ENCODE measurements at places on chromosomes 4 and X.

- DNase-seq: no peak
These were observed 14.0 kb upstream of the SPOCK3 start for GRCh38 chr4:167248271-167248670.

DNA sequence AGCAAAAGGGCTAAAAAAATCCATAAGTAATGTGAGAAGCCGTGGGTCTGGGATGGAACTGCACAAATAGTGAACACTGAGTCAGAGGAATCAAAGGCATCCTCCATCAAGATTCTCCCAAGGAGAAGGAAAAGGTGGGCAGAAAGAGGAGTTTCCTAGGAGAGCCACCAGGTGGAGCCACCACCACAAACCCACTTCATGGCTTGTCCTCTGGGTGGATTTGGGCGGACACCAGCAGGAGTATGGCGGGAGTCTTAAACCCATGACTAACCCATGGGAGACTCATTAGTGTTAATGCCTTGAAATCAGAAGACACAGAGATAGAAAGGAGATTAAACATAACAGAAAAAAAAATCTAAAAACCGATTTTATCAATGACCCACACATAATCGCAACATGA, 147.7 kb downstream of the SH3KBP1 start:
- DNase-seq: peak; percentile 70

DNA sequence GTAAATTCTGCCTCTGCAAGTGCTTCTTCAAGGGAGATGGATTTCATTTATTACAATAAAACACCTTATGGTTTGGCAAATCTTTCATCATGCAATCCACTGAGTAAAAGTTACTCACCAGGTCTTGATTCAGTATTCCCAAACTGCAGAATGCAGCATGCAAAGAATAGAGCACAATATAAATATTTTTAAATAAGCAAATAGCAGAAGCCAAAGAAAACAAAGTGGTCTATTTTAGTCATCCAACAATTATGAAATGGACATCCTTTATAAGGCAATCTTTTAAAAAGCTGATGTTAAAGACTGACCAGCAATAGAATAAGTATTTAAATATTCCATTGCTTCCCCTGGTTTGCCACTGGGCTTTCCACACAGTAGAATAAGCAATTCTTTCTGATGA, 59.5 kb downstream of the SLC39A8 start:
- peak; percentile 32 for DNase-seq

- no peak for DNase-seq
These were observed 135.2 kb downstream of the ADGRL3 start for GRCh38 chr4:61335241-61335763.

- no peak for DNase-seq
These were observed 5.9 kb downstream of the IRAK1 start for GRCh38 chrX:154013614-154014360.

DNA sequence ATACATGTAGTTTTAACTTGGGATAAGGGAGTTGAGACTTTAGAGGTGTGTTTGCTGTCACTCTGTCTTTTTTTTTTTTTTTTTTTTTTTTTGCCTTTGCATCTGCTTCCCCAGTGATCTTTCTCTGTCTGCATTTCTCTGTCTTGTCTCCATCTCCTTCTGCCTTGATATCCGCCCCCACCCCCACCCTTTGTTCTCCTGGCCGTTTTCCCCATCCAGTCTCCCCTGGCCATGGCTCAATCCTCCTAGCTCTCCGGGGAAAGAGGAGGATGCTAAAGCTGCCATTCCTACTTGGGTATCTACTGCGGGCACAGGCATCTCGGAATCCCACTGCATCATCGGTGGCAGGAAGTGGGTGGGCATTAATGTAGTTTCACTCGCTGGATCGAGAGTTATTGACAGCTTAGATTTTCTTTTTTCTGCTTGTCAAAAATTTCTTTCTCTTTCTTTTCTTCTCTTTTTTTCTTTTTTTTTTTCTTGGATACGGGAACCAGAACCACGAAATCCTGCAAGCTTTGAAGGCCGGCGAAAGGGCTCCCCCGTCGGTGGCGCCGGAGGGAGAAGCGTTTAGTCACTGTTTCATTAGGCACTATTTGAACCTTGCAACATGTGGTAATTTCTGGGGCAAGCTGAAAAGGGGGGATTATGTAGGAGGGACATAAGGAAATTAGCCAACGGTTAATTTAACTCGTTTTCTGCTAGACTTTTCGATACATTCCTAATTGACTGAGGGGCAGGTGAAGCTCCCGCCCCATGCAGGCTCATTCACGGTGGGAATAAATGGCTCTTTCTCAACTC, 8.2 kb downstream of the GSX2 start:
- DNase-seq: no peak

DNA sequence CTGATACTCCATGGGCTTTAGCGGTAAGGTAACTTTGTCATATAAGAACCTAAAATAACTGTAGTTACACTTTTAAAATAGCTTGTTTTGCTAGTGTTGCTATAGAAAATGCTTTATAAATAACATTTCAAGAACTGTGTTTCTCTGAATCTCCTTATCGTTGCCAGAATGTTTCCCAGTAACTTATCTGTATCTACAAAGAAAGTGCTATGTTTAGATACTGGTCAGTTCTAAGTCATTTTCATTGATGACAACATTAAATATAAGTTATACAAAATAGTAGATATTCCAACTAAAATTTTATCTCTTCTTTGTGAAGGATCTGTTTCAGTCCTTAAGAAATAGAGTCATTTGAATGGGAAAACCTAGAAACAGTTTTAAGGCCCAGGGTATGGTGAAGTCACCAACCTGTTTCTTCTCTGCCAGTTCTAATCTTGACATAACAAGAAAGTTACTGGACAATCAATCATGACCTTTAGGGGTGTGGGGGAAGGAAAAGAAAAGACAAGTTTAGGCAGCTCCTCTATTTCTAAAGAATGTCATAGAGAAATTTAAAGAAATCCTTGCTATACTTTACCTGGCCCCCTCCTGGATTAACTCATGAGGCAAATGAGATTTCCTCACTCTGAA, 425.9 kb downstream of the RPA4 start:
- DNase-seq: no peak

DNA sequence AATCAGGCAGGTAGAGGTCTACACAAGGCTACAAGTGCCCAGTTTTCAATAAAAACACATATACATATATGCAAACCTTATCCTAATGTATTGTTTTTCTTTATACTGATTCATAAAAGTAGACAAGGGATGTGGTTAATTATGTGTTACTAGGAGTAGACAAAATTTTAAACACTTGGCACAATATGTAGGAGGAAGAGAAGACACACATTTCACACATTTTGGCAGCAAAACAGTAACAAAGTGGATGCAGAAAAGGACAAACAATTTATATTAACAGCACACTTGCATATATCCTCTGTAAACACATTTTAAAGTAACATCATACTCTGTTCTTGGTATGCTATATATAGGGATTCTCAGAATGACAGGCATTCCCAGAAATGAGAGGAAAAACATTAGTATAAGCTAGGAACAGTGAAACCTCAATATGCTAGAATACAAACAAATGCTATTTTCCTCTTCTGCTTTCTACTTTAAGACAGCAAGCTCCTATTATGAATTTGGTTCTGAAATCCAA, 63.8 kb downstream of the GPRIN3 start:
- DNase-seq: no peak

- no peak for DNase-seq
These were observed 53.7 kb downstream of the ANXA5 start for GRCh38 chr4:121642876-121643585.

- DNase-seq: no peak
These were observed 58.3 kb upstream of the HPGD start for GRCh38 chr4:174580597-174580996.

DNA sequence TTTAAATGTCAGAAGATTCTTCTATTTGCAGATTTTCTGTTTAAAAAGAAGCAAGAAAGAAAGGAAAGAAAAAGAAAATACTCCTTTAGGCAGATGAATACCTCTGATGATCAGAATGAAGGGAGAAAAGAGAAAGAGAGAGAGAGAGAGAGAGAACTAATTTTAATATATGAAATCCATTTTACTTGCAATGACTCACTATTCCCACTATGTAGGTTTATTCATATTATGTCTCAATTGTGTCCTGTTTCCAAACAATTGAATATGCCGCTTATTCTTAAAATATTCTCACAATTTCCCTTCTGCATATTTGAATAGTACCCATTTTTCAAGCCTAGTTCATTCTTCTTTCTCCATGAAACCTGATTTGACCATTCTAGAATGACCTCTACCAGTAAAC, 11.7 kb downstream of the MEPE start:
- peak; percentile 34 for DNase-seq

GRCh38 chr4:89531932-89532640, 224.5 kb upstream of the GPRIN3 start:
- no peak for DNase-seq

DNA sequence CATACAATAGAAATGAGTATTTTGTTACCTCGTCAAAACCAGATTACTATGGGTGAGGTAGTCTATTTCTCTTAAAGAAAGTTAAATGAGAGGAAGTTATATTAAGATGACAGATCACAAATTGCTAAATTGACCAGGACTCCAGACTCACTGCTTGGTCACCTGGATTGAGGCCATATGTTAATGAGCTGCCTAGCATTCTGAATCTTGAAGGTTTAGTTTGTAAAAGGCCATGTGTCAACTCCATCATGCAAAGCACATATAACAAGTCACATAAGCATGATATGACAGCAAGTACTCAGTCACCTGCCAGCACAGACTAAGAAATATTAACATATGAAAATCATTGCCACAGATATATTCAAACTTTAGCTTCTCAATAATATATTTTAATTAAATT, 72.6 kb downstream of the EPHA5 start:
- no peak for DNase-seq

- DNase-seq: no peak
These were observed 18.8 kb upstream of the MXD4 start for GRCh38 chr4:2280531-2281300.

DNA sequence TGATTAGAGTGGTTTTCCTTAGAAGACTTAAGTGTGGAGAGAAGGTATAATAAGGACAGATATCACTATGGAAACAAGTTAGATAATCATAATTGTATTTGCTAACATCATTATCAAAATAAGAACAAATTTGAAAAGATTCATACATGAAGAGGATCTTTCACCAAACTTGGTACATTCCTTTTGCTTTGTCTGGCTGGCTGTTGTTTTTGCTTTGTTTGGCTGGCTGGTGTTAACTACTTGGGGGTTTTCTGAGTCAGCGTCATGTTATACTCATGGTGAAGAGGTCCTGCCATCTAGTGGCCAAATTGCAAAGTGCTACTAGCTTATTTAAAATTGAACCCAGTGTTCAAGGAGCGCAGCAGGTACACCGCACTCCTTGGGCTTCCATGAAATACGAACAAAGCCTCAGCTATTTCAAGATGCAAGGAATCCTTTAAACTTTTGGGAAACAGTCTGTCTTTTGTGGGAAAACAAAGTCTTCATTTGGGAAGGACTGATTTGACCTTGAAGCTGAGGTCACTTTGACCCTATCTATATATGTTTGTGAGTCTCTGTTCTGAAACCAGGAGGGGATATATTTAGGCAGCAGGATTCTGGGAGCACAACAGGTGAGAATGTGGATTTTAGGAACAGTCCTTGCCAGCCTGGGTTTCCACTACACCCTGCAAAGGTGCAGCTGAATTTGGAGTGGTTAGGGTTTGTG, 129.7 kb downstream of the PLS3 start:
- DNase-seq: peak; percentile 88

- DNase-seq: no peak
These were observed 87.5 kb downstream of the NSUN7 start for GRCh38 chr4:40837094-40837870.

- peak; percentile 33 for DNase-seq
These were observed 131.5 kb downstream of the HS3ST1 start for GRCh38 chr4:11297201-11297600.

- no peak for DNase-seq
These were observed 6.9 kb downstream of the TEX13C start for GRCh38 chrX:125326599-125326998.

DNA sequence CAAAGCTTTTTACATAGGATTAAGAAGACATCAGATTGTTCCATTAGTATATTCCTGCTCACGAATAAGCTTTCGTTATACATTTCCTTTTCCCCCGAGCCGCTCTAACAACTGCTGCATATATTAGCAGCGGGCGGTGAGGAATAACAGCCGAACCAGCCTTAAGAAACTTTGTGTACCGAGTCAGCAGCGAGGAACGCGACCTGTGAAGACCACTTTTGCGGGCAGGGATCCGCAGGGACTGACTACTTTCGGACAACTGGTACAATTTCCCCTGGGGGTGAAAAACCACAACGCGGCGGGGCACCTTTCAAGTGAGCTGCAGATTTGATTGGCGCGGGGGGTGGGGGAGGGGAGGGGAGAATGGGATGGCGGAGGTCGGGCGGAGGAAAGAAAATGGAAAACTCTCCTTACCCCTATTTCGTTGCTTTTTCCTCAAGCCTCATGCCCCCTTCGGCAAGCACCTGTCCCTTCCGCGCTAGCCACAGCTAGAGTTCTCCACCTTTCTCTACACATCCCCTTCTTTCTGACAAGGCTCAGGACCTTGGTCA, 5.9 kb upstream of the PITX2 start:
- DNase-seq: no peak

- no peak for DNase-seq
These were observed 11.7 kb downstream of the PITX2 start for GRCh38 chr4:110610940-110611831.

- DNase-seq: no peak
These were observed 9.1 kb downstream of the IL13RA1 start for GRCh38 chrX:118736394-118737010.

GRCh38 chr4:37132351-37132974, 112.1 kb upstream of the NWD2 start:
- DNase-seq: no peak

DNA sequence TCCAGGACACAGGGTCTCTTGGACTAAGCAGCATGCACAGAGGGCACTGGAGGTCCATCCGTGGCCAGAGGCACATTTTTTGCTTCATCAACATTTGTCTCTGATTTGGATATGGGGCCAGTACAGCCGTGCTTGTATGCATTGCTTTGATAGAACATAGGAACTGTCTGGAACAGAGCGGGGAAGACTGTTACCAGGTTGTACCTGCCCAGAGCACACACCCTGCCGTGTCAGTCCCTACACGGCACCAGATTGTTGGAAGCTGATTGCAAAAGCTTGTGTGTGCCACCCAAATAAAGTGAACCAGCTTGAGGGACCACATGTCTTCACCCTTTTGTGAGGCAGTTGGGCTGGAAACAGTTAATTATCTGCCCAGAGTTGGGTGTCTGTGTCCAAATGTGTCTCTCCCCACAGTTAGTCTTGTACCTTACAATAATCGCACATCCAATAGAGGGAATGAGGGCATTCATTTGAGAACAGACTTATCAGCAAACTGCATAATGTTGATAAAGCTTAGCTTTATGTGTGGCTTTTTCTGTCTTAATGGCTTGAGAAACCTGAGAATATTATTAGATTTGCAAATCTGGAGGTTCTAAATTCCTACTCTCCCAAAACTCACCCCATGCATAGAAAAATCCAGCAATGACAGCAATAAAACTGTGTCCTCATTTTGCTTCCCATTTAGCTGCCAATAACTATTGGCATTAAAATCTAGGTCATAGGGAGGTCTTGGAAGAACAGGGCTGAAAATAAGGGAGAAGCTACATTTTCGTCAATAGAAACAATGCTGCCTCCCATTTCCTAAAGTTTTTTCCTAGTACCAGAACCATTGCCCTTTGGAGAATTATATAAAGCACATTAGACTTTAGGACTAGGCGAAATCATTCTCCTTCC, 21.2 kb downstream of the KLF3 start:
- no peak for DNase-seq
